ENCODE measurements at places on chromosomes 7 and 10.
A peak's percentile ranks its signal among the peaks of the same experiment; 100 is the strongest.

- no peak for DNase-seq
Observed at GRCh38 chr10:1643161-1643907, 94.0 kb downstream of the ADARB2 start.

GRCh38 chr7:140230861-140231770 lies 54.3 kb upstream of the KDM7A start:
- peak; percentile 83 for DNase-seq

DNA sequence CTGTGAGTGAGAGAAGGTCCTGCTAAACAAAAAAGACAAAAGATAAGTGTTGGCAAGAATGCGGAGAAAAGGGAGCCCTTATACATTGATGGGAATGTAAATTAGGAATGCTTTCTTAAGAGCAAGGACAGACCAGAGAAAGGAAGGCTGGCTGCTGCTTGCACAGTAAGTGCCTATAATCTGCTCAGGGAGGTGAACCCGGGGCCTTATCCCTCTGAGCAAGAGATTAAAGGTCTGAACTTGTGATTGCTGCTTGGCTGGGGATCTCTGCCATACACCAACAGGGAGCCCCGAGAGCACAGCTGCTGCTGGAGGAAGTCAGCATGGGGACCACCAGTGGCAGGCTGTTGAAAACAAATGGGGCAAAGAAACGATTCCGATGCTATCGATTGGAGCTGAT lies 32.0 kb upstream of the CRTAC1 start:
- no peak for DNase-seq

GRCh38 chr7:4663239-4664018 lies 18.7 kb upstream of the FOXK1 start:
- DNase-seq, result no peak

DNA sequence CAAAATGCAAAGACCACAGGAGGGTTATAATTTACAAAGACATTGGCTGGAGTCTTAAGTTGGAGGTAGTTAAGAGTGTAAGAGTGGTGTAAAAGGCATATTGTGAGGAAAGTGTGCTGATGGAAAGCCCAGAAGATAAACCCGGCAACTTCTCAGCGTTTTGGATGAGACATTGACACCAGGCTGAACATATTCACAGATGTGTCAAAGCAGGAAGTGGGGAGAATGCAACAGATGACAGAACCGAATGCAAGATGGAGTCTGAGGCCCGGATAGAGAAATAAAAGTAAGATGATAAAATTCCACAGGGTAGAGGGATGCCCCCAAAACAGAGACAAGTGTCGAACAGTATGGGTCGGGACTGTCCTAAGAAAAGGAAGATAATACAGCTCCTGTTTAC lies 230.4 kb upstream of the TMEM72 start:
- DNase-seq, result no peak

DNA sequence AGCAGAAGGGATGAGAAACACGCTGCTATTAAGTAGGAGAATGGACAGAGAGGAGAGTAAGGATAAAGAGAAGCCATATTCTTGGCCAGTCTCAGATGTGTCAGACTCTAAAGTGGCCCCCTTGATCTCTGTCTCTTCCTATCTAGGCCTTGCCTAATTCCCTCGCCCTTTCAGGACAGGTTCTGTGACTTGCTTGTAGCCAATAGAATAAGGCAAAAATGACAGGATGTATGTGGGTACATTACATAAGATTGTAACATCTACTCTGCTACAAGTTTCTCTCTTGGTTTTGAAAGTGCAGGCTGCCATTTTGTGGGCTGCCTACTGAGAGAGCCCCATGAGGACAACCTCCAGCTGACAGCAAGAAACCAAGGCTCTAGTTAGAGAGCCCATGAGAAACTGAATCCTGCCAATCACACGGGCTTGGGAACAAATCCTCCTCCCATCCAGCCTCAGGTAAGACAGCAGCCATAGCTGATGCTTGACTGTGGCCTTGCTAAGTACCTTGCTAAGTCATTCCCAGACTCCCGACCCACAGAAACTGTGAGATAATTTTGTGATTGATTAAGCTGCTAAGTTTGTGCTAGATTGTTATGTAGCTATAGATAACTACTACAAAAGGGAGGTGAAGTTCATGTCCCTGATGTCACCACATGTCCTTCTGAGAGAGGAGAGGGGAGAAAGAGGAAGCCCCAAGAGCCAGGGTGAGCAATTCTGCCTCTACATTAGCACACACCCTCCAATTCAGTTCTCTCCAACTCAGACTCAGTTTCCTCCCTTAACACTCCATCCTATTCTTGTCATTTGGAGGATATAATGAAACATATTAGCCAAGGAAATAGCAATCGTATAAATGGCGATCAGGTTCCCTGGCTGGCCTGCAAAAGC lies 185.5 kb downstream of the SGMS1 start:
- no peak for DNase-seq

DNA sequence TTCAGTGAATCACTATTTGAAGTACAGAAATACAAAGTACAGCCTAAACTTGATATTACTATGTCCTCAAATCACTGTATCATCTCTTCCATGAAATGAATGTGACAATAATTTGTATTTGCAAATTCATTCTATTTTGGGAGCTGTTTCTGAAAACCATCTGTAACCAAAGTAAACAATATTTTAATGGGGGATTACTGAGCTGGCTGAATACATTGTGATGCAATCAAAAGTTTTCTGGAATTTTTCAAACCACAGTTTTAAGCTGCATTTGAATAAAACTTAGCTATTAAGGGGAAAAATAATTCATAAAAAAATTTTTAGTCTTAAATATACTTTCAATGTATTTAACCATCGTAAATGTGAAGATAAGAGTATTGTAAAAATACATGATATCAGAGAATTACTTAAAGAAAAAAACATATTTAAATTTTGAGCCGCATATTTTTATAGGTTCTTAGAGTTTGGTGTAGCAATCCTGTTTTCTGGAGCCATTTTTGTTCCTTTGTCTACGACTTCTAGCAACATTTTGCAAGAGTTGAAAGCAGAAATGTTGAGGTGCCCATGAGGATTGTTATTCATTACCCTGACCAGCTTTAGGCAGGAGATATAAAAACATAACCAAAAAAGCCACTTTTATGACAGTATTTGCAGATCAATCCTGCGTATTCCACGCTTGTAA lies 45.9 kb upstream of the AGMO start:
- no peak for DNase-seq

DNA sequence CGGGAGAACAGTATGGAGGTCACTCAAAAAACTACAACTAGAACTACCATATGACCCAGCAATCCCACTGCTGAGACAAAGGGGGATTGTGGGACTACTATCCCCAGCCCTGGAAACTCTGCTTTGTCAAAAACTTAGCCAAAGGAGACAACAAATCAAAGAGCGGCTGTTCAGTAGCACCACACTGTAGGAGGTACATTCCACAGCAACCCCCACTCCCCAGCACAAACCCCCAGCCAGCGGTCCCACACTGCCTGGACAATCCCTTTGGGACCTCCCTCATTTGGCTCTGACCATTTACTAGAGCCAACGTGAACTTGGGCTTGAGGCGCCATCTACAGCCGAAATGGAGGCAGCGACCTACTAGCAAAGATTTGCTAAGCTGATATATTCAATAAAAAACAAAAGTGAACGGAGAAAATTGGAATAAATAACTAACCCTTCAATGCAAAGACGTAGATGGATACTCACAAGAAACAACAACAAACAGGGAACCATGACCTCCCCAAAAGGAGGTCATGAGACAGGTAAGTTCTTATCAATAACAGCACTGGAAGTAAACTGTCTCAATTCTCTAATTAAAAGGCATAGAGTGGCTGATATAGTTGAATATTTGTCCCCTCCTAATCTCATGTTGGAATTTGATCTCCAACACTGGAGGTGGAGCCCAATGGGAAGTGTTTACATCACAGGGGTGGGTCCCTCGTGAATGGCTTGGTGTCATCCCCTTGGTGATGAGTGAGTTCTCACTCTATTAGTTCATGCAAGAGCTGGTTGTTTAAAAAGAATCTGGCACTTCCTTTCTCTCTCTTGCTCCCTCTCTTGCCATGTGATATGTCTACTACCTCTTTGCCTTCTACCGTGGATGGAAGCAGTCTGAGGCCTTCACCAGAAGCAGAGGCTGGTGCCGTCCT lies 119.0 kb upstream of the KCNMA1 start:
- no peak for DNase-seq

- DNase-seq, result no peak
Observed at GRCh38 chr7:131741446-131741845, 185.0 kb upstream of the PODXL start.

DNA sequence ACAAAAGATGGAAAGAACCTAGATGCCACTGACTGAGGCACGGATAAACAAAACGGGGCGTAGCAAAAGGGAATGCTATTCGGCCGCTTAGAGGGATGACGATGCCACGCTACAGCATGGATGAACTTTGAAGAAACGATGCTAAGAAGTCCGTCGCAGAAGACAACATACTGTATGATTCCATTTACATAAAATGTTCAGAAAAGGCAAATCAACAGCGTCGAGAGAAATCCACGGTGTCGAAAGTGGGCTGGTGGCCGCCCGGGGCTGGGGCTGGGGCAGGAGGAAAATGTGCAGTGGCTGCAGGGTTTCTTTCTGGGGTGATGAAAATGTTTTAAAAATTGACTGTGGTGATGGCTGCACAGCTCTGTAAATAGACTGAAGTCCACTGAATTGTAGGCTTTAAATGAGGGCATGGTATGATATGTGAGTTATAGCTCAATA lies 24.1 kb downstream of the GNA12 start:
- no peak for DNase-seq

DNA sequence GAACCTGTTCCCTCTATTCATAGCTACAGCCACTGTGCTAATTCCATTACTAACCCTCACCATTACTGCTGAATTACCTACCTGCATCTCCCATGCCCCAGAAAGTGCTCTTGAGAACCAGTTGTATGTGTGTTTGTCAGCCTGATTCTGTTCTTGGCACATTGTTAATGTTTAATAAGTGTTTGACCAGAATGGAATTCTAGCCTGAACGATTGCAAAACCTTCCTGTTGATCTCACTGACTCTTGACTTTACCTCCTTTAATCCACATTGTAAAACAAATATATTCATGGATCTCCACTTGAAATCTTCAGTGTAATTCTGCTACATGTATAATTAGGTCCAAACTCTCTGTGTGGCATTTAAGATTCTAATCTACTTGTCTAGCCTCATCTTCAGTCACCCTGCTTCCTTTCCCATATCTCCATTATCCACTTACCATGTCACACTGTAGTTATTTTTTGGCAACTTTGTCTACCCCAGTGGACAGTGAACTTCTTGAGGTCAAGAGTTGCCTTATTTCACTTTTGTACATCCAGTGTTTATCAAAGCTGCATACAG lies 4.9 kb downstream of the ZNF277 start:
- DNase-seq, result no peak

GRCh38 chr7:121561717-121562116 lies 165.6 kb upstream of the FAM3C start:
- no peak for DNase-seq

DNA sequence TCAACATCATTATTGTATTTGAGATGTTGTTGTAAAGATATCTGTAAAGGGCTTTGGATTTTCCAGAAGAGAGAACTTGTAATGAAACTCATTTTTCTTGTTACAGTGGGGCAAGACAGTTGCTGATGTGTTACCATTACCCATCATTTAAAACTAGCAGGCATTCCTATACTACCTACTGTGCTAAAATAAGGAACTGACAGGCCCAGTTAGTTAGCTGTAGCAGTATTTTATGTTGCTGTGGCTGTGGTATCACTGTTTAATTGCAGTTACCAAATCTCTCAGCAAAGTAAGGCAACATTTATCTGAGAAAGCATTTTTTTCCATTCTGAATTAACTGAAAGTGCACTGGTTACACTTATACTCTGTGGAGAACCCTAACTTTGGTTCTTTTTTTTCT lies 9.9 kb downstream of the ST7 start:
- DNase-seq, result no peak

- no peak for DNase-seq
Observed at GRCh38 chr10:120861178-120861855, 10.2 kb downstream of the WDR11 start.

DNA sequence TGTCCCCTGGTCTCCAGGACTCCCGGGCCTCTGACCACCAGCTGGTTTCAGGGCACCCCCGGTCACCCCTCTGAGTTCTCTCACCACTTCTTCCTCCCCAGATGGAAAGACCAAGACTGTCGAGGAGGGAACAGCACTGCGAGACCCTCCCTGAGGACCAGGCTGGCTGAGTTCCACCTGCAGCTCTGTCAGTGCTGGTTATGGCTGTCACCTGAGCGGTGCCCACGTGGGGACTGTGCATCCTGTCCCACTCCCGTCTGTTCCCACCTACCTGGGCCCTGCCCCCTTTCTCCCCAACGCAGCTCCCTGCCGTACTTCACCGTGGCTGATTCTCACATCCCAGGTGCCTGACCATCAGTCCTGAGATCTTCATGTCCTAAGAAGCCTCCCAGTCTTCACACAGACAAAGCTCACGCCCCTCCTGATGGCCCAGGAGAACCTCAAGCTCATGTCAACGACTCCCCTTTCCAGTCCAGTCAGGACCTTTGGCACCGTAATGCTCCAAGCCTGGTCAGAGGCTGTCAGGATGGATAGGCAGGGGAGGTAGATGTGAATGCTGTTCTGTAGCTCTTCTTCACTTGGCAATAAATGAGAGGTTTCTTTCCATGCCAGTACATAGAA lies 159.7 kb downstream of the USP6NL start:
- no peak for DNase-seq

DNA sequence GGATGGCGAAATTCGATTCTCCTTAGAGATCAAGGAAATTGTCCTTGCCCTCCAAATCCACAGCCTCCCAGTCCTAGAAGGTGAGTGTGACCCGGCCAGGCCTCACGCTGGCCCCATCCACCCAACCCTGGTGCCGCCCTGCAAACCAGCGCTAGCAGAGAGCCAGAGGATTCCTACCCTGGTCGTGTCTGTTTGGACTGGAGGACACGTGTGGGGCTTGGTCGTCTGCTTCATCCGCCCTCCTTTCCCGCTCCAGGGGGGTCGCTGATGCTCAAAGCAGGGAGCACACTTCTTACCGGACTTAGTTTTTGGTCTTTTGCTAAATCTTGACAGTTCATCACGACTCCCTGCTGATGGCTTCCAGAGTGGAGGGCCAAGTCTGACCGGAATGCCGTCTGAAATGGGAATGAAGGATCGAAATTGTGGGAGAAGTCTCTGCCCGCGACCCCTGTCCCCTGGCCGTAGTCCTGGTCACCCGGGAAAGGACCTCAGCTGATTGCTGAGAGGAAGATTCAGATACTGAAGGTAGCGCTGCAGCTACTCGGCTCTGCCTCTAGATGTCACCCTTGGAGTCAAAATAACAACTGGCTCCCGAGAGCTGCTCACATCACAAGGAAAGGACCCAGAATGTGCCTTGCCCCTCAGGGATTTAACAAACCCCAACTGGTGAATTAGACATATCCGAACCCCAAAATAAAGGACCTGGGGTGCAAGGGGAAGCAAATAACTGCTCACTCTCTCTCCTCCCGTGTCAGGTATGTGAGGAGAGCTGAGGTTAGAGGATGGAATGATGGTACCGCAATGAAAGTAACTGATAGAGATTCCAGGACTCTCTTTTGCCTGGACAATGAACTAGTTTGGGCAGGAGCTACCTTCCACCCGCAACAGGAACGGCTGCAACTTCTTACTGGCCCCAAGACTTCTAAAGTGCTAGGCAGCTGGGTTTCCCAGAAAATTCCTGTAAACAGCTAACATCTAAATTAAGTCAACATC lies 23.5 kb upstream of the ORC5 start:
- DNase-seq, result peak; percentile 59
